ENCODE measurements at places on chromosomes 5 and 9. TPM values are rescaled to one million over a fixed set of nuclear protein-coding genes. Genes with fewer than 3 reads are reported as not detected.

The LCN15 gene
- total RNA-seq: 0.05 TPM

The SH2D3C gene
- total RNA-seq: 77.8 TPM

The SHISAL2B gene
- not detected for total RNA-seq

The NOXA1 gene
- 2.6 TPM for total RNA-seq

The CNTNAP3 gene
- total RNA-seq: 57.2 TPM

The ANKRD34B gene
- total RNA-seq: not detected

The SET gene
- total RNA-seq: 600 TPM

The TPRN gene
- total RNA-seq: 4.6 TPM

The SPINK7 gene
- total RNA-seq: not detected

The NTRK2 gene
- 0.05 TPM for total RNA-seq

The WDR38 gene
- not detected for total RNA-seq

The HARS2 gene
- 31.5 TPM for total RNA-seq

DNA sequence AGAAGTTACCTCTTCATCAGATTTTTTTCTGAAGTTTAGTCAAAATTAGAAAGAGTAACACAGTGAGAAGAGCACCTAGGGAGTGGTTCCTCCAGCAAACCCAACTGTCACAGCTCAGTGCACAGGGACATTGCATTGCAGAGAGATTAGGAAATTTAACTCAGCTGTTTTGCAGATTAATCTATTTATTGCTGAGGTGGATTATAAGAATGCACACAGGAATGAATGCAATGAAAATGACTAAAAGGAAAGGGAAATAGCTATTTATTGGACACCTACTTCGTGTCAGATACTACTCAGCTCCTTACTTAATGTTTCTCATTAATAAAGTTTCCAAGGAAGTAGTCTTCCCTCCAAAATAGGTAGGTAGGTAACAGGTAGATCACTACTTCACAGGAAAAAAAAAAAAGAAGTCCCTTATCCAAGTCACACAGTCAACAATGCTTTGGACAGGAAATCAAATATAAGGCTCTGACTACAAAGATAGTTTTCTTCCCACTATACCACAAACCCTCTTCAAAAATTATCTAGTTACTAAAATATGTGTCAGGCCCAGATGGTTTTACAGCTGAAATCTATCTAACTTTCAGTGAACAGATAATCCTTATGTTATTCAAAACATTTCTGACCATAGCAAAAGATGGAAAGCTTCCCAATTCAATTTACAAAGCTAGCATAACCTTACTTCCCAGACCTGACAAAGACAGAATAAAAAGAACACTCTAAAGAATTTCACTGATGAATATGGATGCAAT, 442.2 kb upstream of the MPDZ start:
- DNase-seq: no peak

DNA sequence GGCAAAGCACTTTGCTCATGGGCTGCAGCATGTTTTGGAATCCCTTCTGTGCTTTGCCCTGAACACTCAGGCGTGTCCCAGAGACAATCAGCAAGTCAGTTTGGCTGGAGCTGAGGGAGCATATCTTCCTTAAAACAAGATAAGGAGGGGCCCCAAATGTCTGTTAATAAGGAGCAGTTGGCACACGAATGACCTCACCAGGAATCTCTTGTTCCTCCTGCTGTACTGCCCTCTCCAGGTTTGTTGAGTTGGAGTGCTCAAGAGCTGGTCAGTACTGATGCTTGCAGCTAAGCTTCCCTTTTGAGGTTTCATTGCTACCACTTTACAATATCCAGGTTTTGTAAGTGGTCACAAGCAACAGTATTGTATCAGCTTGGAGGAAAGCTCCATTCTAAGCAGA, 101.3 kb upstream of the EGFLAM start:
- DNase-seq: no peak

- no peak for DNase-seq
These were observed 59.3 kb downstream of the SVEP1 start for GRCh38 chr9:110520120-110520701.

DNA sequence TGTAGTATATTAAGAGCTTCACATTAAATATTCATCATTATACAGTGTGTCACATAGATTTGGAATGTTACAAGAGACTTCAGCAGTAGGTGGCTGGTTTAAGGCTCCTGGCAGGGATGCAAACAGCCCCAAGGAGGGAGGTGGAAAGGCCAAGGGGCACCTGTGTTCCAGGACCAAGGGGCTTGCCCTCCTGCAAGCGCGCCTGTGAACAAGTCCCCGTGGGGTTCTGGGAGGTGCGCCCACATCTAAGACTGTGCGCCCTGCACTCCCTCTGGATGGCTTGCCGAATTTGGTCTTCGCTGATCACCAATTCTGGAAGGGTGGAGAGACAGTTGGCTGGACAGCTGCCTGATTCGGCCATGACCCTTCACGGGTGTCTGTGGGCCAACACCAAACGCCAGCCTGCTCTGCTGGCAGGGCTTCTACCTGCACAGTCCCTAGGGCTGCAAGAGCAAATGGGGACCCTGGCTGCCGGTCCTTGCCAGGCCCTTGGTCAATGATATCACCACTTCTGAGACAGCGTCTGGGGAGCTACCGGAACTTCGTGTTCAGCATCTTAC, 12.1 kb upstream of the SLC25A51 start:
- no peak for DNase-seq

- no peak for DNase-seq
These were observed 131.9 kb upstream of the POU5F2 start for GRCh38 chr5:93873211-93873736.

DNA sequence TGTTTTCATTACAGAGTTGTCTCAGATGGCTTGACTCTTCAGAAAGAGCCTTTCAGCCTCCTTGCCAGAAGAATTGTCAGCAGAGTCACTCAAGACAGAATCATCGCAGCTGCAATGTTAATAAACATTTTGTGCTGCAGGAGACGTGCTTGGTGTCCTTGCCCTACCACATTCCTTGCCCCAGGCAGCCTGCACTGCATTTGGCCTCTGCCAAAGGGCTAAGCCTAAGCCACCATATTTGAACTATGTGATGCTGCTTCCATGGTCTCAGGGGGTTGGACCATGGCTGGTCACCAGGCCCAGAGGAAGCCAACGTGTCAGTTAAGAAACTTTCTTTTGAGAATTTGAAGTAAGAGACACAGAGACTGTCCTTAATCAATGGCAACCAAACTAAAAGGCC, 145.4 kb downstream of the ACTL7B start:
- DNase-seq: no peak

DNA sequence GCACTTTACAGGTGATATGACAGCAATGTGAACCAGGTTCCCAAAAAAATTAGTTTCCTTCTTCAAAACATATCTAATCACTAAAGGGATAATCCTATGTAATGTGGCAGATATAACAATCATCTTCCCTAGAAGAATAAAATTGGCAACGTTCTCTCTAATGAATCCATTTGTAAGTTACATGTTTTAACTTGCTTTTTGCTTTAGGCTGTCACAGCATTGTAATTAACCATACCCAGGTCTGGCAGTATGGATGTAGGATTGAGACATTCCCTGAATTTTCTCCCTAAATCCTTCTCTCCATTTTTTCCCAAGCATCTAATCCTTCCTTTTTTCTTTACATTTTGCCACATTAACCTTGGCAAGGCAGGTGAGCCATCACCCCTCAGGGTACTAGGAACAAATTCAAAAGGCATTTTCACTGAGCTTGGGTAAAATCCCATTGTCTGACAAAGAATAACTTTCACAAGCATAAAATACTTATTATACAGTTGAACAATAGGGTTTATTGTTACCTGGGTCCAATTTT, 548.3 kb downstream of the SEMA5A start:
- DNase-seq: no peak

- DNase-seq: peak; percentile 63
These were observed 631 bp downstream of the B4GALT7 start for GRCh38 chr5:177600508-177601018.

GRCh38 chr9:34684816-34685215, 6.3 kb downstream of the CCL19 start:
- no peak for DNase-seq

DNA sequence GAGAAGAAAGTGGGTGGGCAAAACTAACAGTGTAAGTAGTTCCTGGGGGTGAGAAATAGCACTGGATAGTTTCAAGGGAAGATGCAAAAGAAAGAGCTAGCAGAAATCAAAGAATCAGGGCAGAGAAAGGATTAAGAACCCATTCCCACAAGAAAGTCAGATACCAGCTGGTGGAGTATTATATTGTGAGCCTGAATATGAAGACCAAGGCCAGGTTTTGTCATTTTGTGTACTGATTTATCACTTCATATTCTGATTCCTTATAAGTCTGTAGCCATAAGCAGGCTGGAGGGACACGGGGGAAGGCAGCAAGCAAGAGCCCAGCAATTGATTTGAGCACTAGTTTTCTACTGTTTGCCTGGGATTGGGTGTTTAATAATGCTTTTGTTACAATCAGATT, 80.2 kb downstream of the FREM1 start:
- no peak for DNase-seq

- DNase-seq: peak; percentile 42
These were observed 1.1 kb upstream of the SSBP2 start for GRCh38 chr5:81751836-81752643.

DNA sequence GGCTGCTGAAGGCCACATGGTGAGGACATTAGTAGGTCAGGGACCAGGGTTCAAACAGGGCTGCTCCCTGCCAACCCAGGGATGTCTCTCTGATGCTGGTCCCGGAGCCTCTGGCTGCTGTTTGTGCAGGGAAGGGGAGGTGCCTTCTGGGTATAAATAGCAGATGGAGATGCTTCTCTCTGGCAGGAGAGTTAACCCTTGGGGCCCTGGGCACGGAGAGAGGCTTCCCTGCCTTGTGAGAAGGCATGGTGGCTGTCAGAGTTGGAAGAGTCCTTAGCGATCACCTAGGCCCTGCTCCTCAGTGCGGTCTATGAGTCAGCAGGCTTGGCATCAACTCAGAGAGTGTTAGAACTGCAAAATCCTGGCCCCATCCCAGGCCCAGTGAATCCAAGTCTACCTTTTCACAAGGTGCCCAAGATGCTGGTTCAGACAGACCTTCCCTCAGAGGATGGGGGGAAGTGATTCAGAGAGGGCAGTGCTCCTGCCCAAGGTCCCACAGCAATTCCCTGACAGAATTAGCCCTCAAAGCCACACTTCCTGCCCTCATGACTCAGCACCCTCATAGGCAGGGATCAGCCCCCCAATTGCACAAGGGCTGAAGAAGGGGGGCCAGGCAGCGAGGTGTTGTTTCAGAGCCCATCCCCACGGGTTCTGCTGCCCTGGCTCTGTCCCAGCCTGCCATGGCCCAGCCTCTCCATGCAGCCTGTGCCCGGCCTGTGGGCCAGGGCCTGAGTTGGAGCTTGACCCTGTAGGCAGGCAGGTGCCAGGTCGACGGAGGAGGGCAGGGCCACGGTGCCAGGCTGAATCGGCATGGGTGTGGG, 25.6 kb downstream of the CAMK2A start:
- DNase-seq: peak; percentile 58

DNA sequence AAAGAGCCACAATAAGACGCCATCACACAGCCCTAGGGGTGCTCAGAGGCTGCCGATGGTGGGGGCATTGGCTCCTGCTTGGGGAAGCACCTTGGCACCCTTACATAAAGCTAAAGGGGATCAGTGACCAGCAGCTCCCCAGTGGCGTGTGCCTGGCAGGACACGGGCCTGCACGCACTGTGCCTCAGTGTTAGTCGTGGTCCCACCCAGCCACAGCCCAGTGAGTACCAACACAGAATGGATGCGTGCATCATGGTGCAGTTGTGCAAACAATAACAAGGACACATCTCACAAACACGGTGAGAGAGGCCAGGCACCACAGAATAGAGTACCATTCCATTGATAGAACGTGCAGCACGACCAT, 103.2 kb downstream of the WNK2 start:
- no peak for DNase-seq

DNA sequence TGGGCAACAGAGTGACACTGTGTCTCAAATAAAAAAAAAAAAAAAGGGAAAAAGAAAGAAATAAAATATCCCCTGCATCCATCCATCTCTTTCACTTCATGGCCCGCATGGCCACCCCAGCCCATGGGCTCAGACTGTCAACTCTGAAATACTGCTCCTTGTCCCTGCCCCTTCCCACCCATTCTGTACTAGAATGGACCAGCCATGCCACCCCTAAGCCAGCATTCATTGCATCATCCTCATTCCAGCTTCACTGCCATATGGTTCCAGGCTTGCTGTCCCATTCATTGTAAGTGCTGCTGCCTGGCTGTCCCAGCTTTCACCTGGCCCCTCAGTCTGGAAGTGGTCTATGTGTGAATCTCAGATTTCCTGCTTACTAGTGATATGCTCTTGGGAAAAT, 46.2 kb downstream of the SPRY4 start:
- no peak for DNase-seq

- DNase-seq: no peak
These were observed 286.9 kb upstream of the CLINT1 start for GRCh38 chr5:158145827-158146226.

GRCh38 chr5:130109152-130109551, 204.9 kb downstream of the CHSY3 start:
- peak; percentile 48 for DNase-seq

DNA sequence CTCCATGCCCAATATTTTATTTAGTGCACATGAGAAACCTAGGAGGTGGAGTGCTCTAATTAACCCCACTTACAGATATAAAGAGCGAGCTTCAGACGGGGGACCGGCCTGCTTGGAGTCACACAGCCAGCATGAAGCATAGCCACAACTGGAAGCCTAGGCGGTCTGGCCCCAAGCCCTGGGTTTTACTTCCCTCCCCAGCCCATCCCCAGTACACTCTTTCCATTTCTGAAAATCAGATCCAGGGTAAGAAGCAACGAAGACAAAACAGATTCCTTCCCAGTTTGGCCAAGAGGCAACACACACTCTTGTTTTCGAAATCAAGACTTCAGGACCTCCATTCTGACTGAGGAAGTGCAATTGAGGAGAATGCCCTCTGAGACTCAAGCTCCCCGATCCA, 27.1 kb downstream of the KCNMB1 start:
- no peak for DNase-seq

DNA sequence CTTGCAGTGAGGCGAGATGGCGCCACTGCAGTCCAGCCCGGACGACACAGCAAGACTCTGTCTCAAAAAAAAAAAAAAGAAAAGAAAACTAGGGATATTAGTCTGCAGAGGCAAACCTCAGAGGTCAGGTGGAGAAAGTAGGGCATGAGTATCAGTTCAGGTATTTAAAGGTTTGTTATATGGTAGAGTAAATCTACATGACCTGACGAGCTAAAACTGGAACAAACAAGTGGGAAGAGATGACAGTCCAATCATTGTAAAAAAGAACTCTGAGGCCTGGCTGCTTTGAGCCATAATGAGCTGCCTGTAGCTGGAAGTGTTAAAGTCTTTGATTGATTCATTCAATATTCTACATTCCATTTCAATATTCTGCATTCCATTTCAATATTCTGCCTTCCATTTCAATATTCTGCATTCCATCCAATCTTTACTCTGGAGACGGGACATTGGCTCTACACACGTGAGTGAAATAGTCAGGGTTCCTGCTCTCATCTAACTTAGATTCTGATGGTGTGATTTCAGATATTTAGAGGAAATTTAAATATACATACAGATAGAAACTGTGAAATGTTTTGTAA, 28.9 kb upstream of the GRAMD2B start:
- no peak for DNase-seq

DNA sequence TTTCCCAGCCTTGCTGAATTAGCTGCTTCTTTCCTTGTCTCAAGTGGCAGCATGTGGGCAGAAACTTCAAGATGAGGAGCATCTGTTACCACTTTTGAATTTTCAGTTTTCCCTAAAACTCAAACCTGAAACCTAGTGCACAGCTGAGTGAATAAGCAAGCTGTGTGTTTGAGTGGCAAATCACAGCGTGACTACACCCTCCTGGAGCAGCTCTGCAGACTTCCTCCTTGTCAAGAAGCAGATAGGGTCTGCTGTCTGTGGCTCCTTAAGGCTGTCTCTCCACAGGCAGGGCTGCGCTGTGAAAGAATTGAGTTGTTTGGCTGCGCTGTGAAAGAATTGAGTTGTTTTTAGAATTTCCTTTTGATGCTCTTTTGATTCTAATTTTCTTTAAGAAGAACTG, 179.7 kb upstream of the HAPLN1 start:
- no peak for DNase-seq

- DNase-seq: no peak
These were observed 7.0 kb upstream of the HRCT1 start for GRCh38 chr9:35899021-35899420.

All from dermis blood vessel endothelial cell (primary cell).